ENCODE measurements at places on chromosomes 6 and 20.

GRCh38 chr6:130583268-130583667 is 217.5 kb downstream of the TMEM200A start:
- no peak for DNase-seq

DNA sequence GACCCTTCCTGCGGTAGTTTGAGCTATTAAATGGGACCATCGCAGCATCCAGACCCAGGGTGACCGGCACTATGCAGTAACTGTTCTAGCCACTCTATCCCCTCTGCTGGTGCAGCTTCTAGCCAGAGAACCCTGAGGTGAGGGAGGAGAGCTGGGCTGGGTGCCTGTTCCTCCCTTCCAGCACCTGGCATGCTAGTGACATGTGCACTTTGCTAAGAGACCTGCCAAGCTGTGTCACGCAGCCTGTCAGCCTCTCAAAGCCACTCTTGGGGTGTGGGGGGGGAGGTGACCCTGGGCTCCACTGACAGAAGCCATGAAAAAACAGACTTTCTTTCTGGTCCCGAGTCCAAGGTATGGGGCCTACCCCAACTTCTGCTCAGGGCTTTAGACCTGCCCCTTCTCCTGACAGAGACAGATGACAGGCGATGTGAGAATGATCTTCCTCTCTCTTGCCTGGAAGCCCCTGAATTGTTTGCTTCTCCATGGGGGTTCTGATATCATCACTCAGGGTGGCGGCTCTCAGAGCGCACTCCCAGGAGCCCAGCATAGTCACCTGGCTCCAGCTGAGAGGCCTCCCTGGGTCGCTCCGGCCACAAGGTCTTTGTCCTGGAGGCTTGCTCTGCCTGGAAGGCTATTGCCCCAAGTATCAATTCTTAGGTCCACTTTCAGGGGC is 47.2 kb upstream of the MLN start:
- DNase-seq = no peak

- no peak for DNase-seq
These were observed 59.1 kb downstream of the MBOAT1 start for GRCh38 chr6:20153194-20153593.

- no peak for DNase-seq
These were observed 154.1 kb upstream of the MMS22L start for GRCh38 chr6:97437087-97437486.

DNA sequence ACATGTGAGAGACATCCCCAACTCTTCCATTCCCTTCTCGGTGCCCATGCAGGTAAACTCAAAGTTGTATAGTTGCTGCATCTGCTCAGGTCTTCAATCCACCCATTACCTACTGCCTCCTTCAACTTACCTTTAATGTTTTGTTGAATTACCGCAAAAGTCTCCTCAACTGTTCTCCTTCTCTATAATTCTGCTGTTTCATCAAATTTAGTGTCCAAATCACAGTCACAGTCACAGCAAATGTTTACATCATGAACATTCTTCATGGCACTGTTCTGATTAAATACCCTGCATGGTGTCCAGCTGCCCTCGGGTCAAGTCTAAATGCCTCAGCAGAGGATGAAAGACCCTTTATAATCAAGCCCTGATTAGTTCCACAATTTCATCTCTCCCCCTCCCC is 130.1 kb downstream of the IPCEF1 start:
- DNase-seq = no peak

DNA sequence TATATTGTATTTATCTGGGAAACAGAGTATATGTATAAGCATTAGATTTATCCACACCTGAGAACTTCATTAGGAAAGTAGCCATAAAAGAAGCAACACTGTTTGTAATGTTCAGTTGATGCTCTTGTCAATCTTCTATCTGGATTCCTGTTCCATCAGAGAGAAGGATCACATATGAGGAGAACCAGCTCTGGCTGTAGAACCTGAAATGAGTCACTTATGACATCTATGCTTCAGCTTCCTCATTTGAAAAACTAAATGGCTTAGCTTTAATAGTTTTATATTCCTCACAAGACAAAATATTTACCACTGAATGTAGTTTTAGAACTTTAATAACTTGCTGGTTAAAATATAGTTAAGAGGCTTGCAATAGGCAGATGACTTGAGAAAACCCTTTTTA is 144.7 kb downstream of the TASP1 start:
- no peak for DNase-seq

- DNase-seq = no peak
These were observed 22.7 kb downstream of the TFEB start for GRCh38 chr6:41712651-41713103.

DNA sequence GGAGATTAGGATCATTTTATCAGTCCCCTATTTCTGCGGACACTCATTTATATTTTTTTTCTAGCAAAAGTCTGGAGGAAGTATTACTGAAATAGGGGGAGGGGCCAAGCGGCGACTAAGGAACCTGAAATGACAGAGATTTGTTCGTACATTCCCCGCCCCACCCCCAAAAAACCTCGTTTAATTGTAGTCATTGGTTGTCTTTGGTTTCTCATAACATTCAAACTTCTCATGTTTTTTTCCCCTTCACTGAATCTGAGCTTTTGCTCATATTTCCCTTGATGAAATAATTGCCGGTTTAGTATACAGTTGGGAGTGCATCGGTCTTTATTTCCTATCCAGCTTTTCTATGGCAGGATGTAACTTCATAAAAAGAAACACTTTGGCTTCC is 768 bp upstream of the FYN start:
- DNase-seq = peak; percentile 74

GRCh38 chr20:49284818-49285217 is 7.0 kb upstream of the ZNFX1 start:
- no peak for DNase-seq

DNA sequence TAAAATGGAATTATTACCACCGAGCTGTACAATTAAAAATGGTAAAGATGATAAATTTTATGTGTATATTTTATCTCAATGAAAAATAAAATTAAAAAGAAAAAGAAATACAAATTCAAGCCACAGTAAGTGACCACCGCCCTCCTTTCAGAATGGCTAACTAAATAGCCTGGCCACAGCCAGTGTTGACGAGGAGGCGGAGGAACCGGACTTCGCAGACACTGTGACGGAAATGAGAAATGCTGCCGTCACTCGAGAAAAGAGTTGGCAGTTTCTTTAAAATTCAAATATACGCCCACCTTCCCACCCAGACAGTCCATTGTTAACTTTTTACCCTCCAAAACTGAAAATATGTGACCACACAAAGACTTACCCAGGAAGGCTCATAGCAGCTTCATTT is 50.0 kb downstream of the FOXF2 start:
- no peak for DNase-seq

GRCh38 chr6:75012018-75012417 is 193.8 kb downstream of the COL12A1 start:
- DNase-seq = no peak

DNA sequence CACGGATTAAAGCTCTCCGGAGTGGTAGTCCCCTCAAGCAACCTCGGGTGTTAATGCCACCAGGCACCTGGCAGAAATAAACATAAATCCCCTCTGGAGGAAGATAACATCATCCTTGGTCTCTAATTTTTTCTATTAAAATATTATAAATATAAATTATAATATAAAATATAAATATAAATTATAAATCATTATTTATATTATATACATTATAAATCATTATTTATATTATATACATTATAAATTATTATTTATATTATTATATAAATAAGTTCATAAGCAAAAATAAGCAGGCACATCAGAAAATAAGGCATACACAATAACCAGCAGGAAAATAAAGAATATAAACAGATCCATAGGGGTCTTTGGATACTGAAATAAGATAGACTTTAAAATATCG is 39.2 kb downstream of the GABRR2 start:
- DNase-seq = no peak

DNA sequence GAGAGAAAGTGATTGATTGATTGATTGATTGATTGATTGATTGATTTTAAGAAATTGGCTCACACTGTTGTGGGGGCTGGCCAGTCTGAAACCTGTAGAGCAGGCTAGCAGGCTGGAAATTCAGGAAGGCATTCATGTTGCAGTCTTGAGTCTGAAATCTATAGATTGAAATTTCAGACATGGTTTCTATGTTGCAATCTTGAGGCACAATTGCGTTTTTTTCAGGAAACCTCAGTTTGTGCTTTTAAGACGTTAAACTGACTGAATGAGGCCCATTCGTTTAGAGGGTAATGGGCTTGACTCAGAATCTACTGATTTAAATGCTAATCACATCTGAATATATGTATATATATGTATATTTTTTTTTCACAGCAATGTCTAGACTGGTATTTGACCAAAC is 106.3 kb downstream of the STXBP5 start:
- no peak for DNase-seq

DNA sequence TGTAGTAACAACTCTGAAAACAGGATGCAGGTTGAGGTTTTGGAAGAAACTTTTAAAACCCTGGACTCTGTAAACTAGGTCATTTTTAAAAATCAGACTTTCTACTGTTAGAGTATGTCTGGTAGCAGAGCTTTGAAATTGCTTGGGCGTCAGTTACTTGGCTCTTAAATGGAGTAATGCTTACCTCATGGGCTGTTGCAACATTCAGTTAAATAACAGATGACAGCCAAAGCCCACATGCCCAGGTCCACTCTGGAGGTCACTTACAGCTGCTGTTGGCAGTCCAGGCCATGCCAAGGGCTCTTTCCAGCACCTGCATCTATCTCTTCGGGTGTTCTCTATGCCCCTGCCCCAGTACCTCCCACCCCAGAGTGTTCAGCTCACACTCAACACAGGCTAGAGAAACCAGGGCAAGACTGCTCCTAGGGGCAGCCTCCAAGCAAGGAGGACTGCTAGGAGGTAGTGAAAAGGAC is 96.4 kb downstream of the BANF2 start:
- DNase-seq = no peak

GRCh38 chr6:24621626-24622289 is 24.2 kb downstream of the KIAA0319 start:
- no peak for DNase-seq

- DNase-seq = no peak
These were observed 133.2 kb downstream of the B3GAT2 start for GRCh38 chr6:70823651-70824050.

DNA sequence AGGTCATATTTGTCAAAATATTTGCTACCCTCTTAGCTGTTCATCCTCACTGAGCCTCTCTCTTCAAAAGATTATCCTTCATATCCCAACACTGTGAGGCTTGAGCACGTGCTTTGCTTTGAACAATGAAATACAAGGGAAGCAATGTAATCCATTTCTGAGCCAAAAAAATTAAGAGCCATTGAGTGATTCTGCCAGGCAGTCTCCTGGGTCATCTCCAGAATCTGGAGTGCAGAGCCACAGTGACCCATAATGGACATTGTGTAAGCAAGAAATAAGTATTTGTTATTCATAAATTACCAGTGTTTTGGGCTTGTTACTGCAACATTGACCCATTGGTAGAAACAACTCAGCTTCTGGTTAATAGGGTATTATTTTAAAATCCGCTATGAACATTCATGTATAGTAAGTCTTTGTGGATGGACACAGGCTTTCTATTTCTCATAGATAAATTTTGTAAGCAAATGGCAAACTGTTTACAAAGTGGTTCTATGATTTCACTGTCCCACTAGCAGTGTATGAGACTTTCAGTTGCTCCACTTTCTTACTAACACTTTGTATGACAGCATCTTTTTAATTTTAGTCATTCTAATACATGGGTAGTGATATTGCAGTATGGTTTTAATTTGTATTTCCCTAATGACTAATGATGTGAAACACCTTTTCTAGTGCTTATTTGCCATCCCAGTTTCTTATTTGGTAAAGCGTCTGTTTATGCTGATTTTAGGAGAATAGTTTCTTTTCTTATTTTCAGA is 358.2 kb downstream of the PLCB1 start:
- no peak for DNase-seq

- no peak for DNase-seq
These were observed 223.7 kb upstream of the RUNX2 start for GRCh38 chr6:45104429-45104828.

DNA sequence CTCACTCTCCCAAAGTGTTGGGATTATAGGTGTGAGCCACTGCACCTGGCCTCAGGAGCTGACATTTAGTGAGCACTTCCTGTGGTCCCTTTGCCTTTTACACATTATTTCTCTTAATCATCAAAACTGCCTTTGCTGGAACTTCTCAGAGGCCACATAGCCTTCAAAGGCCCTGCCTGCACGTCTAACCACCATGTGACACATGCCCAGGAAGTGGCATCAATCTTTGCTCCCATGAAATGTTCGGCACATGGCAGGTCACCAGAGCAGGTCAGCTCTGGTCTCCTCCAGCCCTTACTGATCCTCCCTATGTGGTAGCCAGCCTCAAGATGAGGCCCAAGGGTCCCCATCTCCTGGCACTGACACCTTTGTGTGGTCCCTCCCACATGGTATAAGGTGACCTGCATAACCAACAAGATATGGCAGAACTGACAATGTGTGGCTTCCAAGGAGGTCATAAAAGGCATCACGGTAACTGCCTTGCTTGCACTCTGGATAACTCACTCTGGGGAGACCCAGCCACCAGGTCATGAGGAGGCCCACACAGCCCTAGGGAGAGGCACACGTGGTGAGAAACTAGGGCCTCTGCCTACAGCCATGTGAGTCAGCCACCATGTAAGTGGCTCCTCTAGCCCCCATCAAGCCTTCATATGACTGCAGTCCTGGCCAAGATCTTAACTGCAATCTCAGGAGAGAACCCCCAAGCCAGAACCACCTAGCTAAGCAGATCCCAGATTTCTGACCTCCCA is 28.8 kb upstream of the HMGA1 start:
- no peak for DNase-seq

DNA sequence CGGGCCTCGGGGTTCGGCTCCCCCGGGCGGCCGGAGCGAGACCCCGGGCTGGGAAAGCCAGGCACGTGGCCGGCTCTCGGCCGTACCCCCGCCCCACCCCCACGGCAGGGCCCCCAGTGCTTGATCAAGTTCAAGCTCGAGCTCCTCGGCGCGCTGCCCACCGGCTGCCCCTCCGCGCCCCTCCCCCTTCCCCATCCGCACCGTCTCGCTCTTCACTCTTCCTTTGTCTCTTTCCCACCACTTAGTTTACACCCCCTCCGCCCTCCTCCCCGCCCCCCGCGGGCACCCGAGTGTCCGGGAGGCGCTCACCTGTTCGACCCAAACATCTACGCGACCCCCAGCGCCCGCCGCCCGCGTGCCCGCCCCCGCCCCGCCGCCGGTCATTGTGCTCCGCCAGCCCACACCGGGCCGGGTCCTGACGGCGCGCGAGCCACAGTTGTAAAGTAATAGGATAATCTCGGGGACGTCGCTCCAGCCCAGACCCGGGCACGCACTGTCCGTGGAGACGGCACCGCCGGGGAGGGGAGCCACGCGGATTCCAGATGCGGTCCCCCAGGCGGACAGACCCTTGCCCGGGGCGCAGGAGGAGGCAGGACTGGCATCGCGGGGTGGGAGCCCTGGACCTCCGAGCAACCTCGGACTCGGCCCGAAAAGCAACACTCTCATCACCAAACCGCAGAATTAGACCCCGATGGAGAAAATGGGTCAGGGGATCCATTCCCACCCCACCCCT is 100.7 kb downstream of the NOL4L start:
- peak; percentile 53 for DNase-seq

- DNase-seq = no peak
These were observed 19.4 kb downstream of the NCOA5 start for GRCh38 chr20:46070215-46070900.

GRCh38 chr6:41914869-41915530 is 5.9 kb downstream of the MED20 start:
- no peak for DNase-seq

- peak; percentile 94 for DNase-seq
These were observed at the start of gene CABLES2 for GRCh38 chr20:62407221-62407992. CABLES2 (minus strand) TSS chr20:62407285; CDS start chr20:62407276, 9 bp downstream.
